Motor neuron (in vitro differentiated cells): ENCODE measurements at places on chromosomes 4 and X. TPM values are rescaled to one million over a fixed set of nuclear protein-coding genes. Genes with fewer than 3 reads are reported as not detected.
A peak's percentile ranks its signal among the peaks of the same experiment; 100 is the strongest.

DNA sequence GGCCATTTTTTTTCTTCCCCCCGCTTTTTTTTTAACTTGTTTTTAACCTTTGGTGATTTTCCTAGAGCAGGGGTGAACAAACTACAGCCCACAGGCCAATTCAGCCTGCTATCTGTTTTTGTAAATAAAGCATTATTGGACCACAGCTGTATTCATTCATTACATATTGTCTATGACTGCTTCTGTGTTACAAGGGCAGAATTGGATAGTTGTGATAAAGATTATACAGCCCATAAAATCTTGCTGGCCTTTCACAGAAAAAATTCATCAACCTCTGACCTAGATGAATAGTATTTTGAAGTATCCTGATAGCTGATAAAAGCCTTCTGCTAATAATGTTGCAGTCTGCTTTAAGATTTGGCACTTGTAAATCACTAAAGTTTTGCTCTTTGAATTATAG, 63.4 kb downstream of the SMAD1 start:
- no peak for ATAC-seq

Gene NDUFB11
- total RNA-seq = 118 and 140 TPM in 2 replicates

GRCh38 chr4:87055311-87055710, 120.5 kb downstream of the AFF1 start:
- ATAC-seq = no peak

Gene THAP9
- total RNA-seq = 13.2 and 13.6 TPM in 2 replicates

- ATAC-seq = peak; percentile 50
Observed at GRCh38 chr4:186904101-186904500, 180.4 kb upstream of the FAT1 start.

Gene FOXR2
- total RNA-seq = 0.08 and 0.18 TPM in 2 replicates
